ENCODE measurements at places on chromosomes 11 and 22.

DNA sequence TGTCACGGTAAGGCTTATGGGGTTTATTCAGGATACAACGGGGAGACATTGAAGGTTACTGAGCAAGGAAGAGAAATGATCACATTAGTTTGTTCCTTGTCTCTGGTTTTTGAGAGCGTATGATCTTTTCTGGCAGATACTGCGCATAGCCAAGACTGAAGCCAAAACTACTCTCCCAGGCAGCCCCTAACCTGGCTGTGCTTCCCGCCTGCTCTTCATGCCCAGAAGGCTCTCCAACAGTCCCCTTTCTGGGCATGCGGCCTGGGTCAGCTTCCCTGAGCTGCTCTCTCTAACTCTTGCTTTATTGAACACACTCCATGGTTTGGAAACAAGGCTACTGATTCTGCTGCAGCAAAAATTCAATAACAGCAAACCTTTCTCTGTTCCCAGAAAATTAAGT, 306.6 kb downstream of the BUD13 start:
- no peak for DNase-seq

DNA sequence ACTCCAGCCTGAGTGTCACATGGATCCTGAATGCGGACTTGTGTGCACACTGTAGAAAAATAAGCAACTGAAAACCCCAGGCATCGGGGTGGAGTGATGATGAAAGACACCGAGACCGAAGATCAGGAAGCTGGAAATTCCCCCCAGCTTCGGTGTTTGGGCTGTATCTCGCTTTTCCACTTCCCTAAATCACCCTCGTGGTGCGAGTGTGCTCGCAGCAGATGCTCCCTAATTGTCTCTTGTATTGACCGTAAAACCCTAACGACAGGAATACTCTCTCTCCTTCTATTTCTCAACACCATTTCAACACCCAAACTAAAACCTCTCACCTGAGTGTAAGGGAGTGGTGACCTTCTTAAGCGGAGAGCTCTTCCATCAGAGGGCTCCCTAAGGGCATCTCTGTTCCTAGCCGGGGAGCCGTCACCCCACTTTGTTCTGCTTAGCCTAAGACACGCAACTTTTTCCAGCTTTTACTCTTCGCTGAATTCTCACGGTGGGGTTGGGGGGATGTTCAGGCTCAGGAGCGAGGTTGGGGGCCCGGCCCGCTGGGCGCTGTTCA, 635 bp upstream of the GRK3 start:
- DNase-seq, result no peak

DNA sequence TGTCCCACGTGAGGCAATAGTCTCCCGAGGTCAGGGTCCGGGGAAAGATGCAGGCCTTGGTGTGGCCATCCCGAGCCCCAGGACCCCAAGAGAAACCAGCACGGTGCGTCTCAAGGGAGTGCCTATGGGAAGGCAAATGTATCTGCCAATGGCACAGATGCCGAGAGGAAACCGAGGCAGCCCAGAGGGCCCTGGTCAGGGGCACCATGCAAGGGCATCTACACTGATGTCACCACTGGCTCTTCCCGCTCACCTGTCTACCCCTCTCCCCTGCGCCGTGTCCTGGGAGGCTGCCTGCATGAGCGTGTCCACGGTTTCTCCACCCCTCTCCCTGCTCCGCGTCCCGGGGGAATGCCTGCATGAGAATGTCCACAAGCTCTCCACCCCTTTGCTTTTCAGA, 1318.8 kb downstream of the TBC1D22A start:
- no peak for DNase-seq

- DNase-seq, result peak; percentile 56
Measured at GRCh38 chr11:90947930-90948329, 725.1 kb upstream of the CHORDC1 start.

DNA sequence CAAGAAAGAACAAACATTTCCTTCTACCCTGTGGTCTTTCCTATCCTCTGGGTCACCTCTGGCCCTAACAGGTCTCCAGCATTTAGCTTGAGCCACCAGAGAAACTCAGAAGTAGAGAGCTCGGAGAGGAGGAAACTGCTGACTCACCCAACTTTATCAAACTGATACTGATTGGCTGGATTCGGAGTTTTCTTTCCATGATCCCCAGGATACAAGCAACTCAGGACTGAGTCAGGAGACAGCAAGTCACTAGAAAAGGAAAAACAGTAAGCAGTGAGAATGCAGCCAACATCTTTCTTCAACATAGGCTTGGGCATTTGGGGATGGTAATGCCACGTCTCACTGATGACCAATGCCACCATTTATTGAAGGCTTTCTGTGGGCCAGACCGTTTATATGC, 32.7 kb downstream of the THOC5 start:
- no peak for DNase-seq

DNA sequence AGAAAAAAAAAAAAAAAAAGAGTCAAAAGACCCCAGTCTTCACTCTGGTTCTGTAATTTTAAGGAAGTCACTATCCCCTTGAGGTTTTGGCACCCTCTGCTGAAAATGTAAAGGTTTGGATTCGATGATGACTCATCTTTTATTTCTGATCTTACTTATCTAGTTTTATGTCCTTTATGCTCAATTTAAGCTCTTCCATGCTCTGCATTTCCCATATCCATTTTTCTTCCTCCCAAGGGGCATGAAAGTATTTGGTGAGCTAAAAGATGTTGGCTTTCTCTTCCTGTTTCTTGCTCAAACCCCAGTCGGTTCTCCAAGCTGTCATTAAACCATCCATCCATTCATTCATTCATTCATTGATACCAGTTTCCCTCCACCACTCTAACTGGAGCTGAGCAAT, 61.0 kb upstream of the CDON start:
- DNase-seq, result peak; percentile 97

Measured in A673 (cell line).